ENCODE measurements at places on chromosomes 16 and 17. TPM values are rescaled to one million over a fixed set of nuclear protein-coding genes. Genes with fewer than 3 reads are reported as not detected.

The KRTAP2-3 gene
- 0.20 TPM for total RNA-seq

The NFATC2IP gene
- total RNA-seq = 24.5 TPM

The KRT32 gene
- not detected for total RNA-seq

The GLYR1 gene
- 38.0 TPM for total RNA-seq

The PABPN1L gene
- not detected for total RNA-seq

The MTMR4 gene
- total RNA-seq = 7.3 TPM

The CHST4 gene
- not detected for total RNA-seq
